ENCODE measurements at places on chromosomes 6 and 20. TPM values are rescaled to one million over a fixed set of nuclear protein-coding genes. Genes with fewer than 3 reads are reported as not detected.

- peaks cover 17% of the 10 kb centered on the region for H3K36me3 ChIP-seq
- peak; percentile 65 for DNase-seq
- H3K27me3 ChIP-seq, result no peaks in the 10 kb centered on the region
- no peak overlapping the region for H3K27ac ChIP-seq
- peaks cover 10% of the 10 kb centered on the region for H3K4me1 ChIP-seq
Observed at GRCh38 chr6:25601800-25602673, 50.0 kb upstream of the SCGN start.

DNA sequence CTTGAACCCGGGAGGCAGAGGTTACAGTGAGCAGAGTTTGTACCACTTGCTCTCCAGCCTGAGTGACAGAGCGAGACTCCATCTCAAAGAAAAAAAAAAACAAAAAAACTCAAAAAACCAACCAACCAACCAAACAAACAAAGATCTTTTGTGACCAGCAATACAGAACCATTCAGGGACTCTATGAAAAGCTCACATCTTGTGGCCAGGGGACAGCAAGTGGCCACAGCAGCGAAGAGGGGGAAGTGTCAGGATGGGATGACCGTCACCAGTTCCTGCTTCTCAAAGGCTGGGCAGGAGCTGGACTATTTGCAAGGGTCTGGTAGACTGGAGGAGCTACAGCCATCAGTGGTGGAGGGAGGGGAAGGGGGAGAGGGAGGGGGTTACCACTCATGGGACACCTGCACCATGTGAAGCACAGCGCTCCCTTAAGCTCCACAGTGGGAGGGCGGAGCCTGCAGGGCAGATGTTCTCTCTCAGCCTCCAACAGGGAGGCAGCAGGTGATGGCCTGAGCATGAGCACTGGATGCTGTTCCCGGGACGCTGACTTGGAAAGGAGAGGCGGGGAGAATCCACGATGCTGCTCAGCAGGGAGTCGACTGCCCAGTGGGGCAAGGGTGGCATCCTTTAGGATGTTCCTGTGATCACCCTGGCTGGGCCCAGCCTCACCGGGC lies 19.7 kb upstream of the ULBP3 start:
- no peaks in the 10 kb centered on the region for H3K27me3 ChIP-seq
- H3K27ac ChIP-seq, result no peak overlapping the region
- H3K36me3 ChIP-seq, result no peaks in the 10 kb centered on the region
- no peaks in the 10 kb centered on the region for H3K4me1 ChIP-seq
- H3K4me3 ChIP-seq, result no peak overlapping the region

DNA sequence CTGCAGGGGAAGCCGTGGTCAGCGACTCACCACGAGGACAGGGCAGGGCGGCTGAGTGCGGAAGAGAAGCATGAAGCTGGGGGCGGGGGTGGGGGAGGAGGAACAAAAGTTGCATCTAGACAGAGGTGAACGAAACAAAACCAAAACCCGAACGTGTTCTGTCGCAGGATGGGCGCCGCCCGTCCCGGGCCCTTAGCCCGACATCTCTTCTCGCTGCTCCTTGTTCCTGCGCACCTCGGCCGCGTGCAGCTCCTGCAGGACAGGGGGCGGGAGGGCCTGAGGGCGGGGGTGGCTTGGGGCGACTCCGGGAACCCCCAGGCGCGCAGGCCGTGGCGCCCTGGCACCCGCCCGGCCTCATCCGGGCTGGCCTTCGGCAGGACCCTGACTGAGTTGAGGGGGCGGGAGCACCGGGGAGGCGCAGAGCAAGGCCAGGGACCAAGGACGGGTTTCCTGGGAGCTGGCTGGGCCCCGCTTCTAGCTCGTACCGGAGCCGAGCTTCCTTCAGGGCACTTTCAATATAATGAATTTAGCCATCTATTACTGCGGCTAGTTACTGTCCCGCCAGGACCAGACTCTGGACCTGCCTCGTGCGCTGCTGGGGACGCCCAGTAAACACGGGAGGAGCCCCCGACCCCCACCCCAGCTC lies 12.0 kb downstream of the STMN3 start:
- peaks cover 45% of the 10 kb centered on the region for H3K4me1 ChIP-seq
- no peaks in the 10 kb centered on the region for H3K27me3 ChIP-seq
- peak overlapping the region; percentile 21 for H3K4me3 ChIP-seq
- DNase-seq, result no peak

DNA sequence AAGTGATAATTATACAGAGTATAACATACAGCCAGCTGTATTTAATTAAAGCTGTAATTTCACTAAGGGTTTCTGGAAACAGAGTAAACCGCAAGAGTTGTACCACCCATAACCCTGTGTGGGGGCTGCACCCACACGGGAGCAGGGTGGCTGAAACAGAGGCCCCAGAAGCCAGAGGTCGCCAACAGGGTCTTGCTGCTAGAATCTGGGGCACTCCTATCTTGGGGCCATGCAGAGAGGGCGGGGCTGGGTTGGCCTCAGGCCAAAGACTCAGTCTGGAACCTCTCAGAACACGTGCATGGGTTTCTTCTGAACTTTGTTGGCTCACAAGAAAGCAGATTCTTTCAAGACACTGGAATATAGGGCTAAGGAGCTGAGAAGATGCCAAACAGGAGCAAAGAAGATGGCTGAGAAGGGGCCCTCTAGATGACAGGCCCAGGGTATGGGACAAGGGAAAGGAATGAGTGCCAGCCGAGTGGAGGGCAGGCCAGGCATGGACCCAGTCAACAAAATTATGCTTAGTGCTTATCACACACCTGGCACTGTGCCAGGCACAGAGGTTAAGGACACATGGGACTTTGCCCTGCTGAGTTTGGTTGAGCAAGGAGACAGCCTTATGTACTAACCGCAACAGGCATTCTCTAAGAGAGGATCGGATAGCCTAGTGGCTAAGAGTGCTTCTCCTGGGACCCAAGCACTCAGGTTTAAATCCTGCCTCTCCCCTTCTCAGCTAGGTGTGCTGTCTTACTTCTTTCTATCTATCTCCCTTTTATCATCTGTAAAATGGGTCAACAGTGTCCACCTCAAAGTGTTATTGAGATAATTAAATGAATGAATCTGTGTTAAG lies 96.6 kb upstream of the FOXP4 start:
- no peak for DNase-seq
- no peak overlapping the region for H3K4me3 ChIP-seq
- no peaks in the 10 kb centered on the region for H3K36me3 ChIP-seq
- no peak overlapping the region for H3K27ac ChIP-seq
- H3K4me1 ChIP-seq, result peaks cover 15% of the 10 kb centered on the region
- H3K27me3 ChIP-seq, result peaks cover 20% of the 10 kb centered on the region

GRCh38 chr6:166203003-166203640 lies 35.5 kb upstream of the TBXT start:
- H3K4me1 ChIP-seq, result peaks cover 24% of the 10 kb centered on the region
- no peaks in the 10 kb centered on the region for H3K27me3 ChIP-seq
- H3K36me3 ChIP-seq, result no peaks in the 10 kb centered on the region
- DNase-seq, result no peak
- H3K27ac ChIP-seq, result no peak overlapping the region

- no peaks in the 10 kb centered on the region for H3K27me3 ChIP-seq
- no peak overlapping the region for H3K27ac ChIP-seq
- peaks cover 3% of the 10 kb centered on the region for H3K4me1 ChIP-seq
- DNase-seq, result no peak
- H3K36me3 ChIP-seq, result peaks cover 4% of the 10 kb centered on the region
- H3K4me3 ChIP-seq, result no peak overlapping the region
Observed at GRCh38 chr6:157080986-157081391, 242.3 kb downstream of the TMEM242 start.

- H3K36me3 ChIP-seq, result no peaks in the 10 kb centered on the region
- no peaks in the 10 kb centered on the region for H3K4me1 ChIP-seq
- H3K4me3 ChIP-seq, result no peak overlapping the region
- no peak for DNase-seq
- H3K27ac ChIP-seq, result no peak overlapping the region
- peaks cover 13% of the 10 kb centered on the region for H3K27me3 ChIP-seq
Observed at GRCh38 chr6:170436209-170436809, 116.8 kb downstream of the PSMB1 start.

DNA sequence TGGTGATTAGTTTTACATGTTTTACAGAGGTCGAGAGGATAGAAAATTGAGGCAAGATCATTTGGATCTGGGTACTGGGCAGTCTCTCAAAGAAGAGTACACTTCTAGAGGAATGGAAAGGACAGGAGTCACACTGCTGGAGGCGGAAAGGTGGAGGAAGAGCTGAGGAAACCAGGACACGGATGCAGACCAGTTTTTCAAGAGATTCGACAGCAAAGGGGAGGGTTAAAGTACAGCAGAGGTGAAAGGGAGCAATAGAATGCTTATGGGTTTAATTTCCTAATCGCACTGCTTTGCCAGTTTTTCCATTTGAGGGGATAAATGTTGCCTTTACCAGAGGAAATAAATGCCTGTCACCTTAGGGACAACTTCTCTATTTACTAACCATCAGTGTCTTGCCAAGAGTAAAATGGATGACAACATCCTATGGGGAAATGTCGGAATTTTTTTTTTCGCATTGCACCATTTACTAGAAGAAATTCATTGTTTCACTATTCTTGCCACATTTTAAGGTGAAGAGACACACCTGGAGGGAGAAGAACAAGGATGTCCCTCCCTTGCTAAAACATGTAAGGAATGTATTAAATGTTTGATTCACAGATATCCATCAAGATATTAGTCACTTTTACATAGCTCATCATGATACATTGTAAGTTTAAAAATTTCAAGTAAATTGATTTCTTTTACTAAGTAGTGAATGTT lies 226.6 kb downstream of the COL12A1 start:
- no peak overlapping the region for H3K4me3 ChIP-seq
- no peak overlapping the region for H3K27ac ChIP-seq
- no peaks in the 10 kb centered on the region for H3K27me3 ChIP-seq
- H3K4me1 ChIP-seq, result no peaks in the 10 kb centered on the region

DNA sequence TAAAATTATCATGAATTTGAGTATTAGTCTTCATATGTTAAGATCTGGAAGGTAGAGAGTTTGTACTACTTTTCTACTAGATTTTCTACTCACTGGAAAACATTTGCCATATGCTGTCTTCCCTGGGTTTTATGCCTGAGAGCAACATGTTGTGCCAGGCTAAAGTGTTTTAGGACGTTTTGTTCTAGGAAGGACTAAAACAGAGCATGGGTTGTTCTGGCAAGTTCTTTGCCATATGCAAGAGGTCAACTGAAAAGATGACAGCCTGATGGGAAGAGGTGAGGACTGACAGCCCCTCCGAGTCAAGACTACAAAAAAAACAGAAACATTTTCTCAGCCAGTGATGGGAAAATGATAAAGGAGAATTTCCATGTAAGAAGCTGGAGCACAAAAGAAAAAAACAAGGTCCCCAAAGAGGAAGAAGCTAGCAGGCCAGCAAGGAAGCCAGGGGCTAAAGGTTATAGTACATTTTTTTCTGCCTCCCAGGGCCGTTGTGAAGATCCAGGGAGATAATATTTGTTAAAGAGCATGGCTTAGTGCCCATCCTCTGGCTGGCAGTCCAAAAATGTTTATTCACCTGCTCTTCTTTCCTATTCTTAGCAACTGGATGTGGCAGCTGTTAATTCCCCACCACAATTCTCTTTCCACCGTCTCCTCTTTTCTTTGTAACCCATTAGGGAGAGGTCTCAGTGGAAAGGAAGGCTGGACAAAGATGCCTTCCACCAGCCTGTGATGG lies 7.8 kb downstream of the SCGN start:
- H3K4me3 ChIP-seq, result no peak overlapping the region
- no peaks in the 10 kb centered on the region for H3K36me3 ChIP-seq
- no peak for DNase-seq
- no peaks in the 10 kb centered on the region for H3K4me1 ChIP-seq
- peaks cover 2% of the 10 kb centered on the region for H3K27me3 ChIP-seq

DNA sequence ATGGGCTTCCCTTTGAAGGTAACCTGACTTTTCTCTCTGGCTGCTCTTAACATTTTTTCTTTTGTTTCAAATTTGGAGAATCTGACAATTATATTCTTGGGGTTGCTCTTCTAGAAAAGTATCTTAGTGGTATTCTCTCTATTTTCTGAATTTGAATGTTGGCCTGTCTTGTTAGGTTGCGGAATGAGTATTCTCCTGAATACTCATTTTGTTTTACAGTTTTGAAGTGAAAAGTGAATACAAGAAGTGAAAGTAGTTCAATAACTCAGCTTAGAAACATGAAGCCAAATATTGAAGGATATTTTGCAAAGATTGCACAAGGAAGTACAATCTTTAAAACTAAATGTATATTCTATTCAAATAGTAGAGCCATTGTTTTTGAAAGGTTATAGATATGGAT lies 120.2 kb upstream of the MAP3K4 start:
- DNase-seq, result no peak
- H3K27me3 ChIP-seq, result no peaks in the 10 kb centered on the region
- H3K4me1 ChIP-seq, result no peaks in the 10 kb centered on the region
- no peak overlapping the region for H3K4me3 ChIP-seq
- H3K27ac ChIP-seq, result no peak overlapping the region
- no peaks in the 10 kb centered on the region for H3K36me3 ChIP-seq

DNA sequence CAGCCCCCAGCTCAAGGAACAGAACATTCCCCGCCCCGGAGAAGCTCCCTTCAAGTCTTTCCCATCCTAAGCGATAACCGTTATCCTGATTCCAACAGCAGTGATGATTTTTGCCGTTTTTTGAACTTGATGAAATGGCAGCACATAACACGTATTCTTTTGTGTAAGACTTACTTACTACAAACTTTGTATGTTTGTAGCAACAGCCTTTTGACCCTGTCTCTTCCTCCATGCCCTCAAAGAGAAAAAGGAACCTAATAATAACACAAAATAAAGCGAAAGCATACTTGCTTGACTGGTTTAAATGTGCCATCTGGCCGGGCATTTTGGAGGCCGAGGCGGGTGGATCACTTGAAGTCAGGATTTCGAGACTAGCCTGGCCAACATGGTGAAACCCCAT lies 26.4 kb upstream of the SLC9A8 start:
- DNase-seq, result no peak
- no peak overlapping the region for H3K27ac ChIP-seq
- H3K36me3 ChIP-seq, result no peaks in the 10 kb centered on the region
- peaks cover 26% of the 10 kb centered on the region for H3K27me3 ChIP-seq
- H3K4me3 ChIP-seq, result no peak overlapping the region
- H3K4me1 ChIP-seq, result no peaks in the 10 kb centered on the region

DNA sequence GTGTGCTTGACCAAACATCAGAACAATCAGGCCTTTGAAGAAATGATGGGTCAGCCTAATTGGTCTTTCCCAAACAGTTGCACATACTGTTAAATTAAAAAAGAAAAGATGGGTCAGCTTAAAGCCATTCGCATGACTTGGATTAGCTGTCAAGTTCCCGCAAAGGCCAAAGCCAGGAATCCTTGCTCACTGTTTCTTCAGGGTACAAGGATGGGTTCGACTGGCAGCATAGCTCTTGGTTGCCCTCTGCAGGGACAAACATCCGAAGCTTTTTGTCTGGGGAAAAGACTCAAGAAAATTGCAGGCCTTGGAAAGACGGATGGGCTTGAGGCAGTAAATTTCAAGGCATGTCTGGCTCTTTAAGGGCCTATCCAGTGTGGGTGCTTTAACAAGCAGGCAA lies 168.0 kb downstream of the HDGFL1 start:
- no peaks in the 10 kb centered on the region for H3K36me3 ChIP-seq
- no peak overlapping the region for H3K4me3 ChIP-seq
- no peaks in the 10 kb centered on the region for H3K27me3 ChIP-seq
- H3K27ac ChIP-seq, result no peak overlapping the region
- no peak for DNase-seq
- H3K4me1 ChIP-seq, result no peaks in the 10 kb centered on the region

Gene OLIG3
- 0.05 TPM for total RNA-seq

Gene ADAT2
- total RNA-seq, result 5.1 TPM

Gene SLC17A3
- total RNA-seq, result 0.14 TPM

Gene RGS17
- 2.4 TPM for total RNA-seq

Gene LTA
- 8.9 TPM for total RNA-seq

Gene VSX1
- 0.09 TPM for total RNA-seq

Gene PROCR
- 4.6 TPM for total RNA-seq

Gene SRSF12
- 0.71 TPM for total RNA-seq

Gene RBCK1
- total RNA-seq, result 53.2 TPM

Gene OVOL2
- 0.94 TPM for total RNA-seq

Gene OOEP
- total RNA-seq, result not detected

Gene CST4
- total RNA-seq, result 0.80 TPM

Data from thymus (tissue), 14 donors.